ENCODE measurements at places on chromosomes 2 and 18.

DNA sequence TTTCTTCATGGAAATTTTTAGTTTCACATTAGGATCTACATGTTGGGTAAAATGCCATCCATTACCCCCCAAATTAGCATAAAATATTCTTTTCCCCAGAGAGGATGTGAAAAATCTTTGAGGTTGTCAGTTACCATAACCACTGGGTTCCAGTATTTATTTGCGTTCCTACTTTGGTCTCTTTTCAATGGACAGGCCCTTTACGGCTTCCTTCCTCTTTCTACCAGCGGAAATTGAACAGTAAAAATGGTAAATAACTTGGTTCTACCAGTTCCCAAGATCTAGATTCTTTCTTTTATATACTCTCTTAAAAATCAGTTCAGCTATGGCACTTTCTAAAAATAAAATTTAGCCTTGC, 169.2 kb upstream of the APCDD1 start:
- no peak for DNase-seq

- peak; percentile 72 for DNase-seq
Observed at GRCh38 chr2:158457826-158458616, 1.3 kb downstream of the PKP4 start.

- DNase-seq = no peak
Observed at GRCh38 chr2:25521665-25522387, 151.6 kb downstream of the DTNB start.

- no peak for DNase-seq
Observed at GRCh38 chr2:15155959-15156574, 405.1 kb downstream of the NBAS start.

DNA sequence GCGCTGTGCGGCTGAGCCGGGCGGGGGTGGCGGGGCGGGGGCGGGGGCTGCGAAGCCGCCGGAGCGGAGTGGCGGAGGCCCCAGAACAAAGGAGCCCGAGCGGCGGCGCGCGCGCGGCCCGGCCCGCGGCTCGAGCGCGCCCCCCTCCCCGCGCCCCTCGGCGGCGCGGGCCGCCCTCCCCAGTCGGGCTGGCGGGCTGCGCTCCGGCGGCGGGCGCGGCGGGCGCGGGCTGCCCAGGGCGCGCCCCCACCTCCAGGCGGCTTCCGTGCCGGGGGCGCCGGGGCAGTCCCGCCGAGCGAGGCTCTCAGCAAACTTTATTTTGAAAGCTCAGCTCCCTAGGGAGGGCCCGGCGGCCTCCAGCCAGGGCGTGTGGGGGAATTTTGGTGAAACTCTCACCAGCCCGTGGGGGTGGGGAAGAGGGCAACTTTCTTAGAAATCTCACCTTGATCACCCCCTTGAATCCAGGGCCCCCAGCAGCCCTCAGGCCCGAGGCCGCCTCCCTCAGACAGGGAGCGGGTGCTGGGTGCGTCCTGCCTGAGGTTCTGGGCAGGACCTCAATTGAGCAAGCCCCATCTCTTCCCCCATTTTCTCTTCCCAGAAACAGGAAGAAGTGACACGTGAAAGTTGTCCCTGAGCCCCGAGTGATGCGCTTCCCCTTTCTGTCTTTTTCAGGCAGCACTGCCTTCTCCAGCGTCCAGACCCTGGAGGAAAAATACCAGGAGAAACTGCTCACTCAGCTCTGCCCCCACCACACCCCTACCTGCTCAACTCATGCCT, 786 bp downstream of the TET3 start:
- DNase-seq = peak; percentile 74

GRCh38 chr2:179987916-179988315, 19.2 kb downstream of the CWC22 start:
- no peak for DNase-seq

DNA sequence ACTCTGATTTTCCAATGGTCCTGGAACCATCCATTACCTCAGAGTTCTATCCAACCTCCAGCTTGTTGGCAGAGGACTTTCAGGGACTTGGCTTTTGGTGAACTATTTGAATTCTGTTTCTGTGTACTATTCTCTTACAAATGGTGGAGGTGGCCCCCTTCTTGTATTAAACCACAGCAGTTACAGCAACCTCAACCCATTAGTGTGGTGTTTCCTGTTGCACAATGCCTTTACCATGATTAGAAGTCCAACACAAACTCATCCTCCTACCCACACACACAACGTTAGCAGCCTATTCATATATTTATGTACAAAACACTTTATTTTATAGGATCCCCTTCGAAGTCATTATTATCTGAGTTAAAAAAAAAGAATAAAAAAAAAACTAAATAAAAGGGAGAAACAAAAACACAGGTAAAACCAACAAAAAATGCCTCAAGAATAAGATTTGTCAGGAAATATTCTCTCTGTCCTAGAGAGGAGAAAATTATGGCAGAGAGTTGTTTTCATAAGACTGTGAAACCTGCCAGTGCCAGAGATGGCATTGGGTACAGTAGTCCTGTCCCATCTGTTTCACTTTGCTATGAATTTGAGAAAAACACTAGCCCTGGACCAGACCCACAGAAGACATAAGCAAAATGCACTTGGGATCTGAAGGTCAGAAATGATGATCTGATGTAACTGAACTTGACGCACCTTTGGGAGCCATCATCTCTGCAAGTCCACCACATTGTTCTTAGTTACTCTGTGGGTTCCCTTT, 1896.0 kb upstream of the PIK3C3 start:
- no peak for DNase-seq

- no peak for DNase-seq
Observed at GRCh38 chr2:214630402-214631045, 179.0 kb downstream of the BARD1 start.

- DNase-seq = no peak
Observed at GRCh38 chr2:2763351-2764000, 432.4 kb upstream of the MYT1L start.

DNA sequence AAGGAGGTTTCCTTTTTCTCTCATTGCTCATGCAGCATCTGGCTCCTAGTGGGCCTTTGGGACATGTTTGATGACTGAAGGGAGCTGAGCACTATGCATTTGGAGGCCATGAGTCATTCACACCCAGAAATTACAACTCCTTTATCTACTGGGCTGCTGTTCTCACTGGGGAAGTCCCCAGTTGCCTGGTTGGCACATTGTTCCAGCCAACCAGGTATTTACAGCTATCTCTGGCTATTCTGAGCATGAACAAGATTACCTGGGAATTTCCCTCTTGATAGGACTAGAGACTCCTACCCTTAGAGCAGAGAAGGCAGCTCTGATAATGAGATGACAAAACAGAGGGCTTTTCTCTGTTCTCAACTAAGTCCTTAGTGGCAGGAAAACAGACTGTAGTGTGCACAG, 206.5 kb downstream of the SETBP1 start:
- DNase-seq = no peak

DNA sequence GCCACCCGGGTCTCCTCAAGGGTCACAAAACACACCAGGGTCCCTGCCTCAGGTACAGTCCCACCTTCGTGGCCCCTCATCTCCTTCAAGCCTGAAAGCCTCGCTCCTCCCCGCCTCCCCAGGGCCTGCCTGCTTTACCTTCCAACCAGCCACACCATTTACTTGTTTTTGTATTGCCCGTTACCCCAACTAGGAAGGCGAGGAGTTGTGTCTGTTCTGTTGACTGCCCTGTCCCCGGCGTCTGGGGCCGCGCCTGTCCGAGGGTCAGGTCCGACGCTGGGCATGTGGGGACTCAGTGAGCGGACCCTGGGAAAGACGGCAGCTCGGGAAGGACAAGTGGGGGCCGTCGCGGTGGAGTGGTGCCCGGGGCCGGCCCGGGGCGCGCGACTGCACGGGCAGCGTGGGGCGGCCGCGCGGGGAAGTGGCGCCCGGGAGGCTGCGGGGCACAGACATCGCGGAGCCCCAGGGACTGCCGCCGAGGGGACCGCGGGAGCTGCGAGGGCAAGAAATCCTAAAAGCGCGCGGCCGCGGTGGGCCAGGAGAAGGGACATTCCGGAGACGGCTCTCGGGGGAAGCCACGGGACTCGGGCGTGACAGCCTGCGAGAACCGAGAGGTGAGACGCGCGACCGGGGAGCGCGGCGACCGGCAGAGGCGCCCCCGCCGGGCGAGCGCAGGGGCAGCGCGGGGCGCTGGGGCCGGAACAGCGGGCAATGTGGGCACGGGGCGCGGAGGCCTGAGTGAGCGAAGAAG, 797 bp upstream of the GRHL1 start:
- DNase-seq = peak; percentile 70

- DNase-seq = no peak
Observed at GRCh38 chr2:148999451-148999921, 39.0 kb upstream of the LYPD6B start.

DNA sequence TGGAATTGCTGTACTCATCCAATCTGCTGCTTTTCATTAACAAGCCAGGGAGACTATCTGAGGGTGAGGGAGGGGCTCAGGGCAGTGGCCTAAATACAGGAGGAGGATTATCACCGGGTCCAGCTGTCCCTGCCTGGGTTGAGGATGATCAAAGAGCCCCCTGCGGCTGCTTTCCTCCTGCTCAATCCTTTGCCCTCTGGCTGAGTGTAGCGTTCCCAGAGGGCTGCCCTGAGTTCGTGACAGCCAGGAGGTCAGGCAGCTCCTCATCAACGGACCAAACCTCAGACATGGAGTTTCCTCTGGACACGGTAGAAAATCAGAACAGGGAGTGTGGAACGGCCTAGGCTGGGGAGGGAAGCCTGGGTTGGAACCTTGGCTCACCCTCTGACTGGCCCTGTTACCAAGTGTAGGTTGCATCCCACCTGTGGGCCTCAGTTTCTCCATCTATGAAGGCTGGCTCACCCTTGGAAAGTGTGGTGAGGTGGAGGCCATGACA, 23.5 kb downstream of the CIB4 start:
- peak; percentile 23 for DNase-seq

DNA sequence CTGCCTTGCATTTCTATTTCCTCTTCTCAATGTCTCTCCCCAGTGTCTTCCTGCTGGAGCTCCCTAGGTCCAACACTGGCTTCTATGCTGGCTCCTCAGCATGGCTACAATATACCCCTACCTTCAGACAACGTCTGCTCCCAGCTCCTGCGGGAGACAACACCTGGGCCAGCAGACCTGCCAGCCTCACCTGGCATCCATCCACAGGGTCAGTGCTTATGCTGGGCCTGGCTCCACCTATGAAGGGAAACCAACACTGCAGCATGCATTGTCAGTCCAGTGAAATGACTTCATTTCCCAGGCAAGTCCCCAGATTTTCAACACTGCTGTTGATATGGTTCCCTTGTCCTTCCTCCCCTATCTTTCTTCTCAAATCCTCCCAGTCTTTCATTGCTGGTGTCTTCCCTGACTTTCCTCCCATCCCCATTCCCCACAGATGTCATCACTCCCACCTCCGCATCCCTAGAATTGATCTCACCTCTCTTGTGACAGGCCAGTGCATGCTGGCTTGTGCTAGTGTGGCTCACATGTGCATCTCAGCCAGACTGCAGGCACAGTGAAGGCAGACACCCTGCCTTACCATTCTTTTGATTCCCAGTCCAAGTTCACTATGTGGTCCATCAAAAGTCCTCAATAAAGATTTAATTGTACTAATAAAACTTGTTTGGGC, 98.0 kb downstream of the MYO5B start:
- no peak for DNase-seq

DNA sequence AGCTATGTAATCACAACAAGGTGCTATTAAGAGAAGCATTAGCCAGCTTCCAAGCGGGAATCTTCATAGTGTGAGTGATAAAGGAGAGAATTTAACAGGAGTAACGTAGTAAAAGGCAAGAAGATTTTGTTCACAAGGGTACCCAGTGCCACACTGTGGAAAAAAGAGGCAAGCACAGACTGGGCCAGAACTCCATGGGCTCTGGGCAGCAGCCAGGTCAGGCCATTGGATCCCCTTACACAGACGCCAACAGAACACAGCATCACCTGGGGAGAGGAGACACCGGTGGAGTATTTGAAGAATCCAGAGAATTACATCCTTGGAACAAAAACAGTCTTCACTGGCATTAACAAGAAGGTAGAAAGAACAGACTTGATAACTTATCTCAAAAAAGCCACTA, 21.2 kb downstream of the AMER3 start:
- no peak for DNase-seq

- DNase-seq = no peak
Observed at GRCh38 chr2:37224063-37224462, 7.3 kb downstream of the CEBPZ start.

GRCh38 chr2:150594299-150594698, 106.8 kb upstream of the RND3 start:
- DNase-seq = no peak

- no peak for DNase-seq
Observed at GRCh38 chr2:199085261-199085660, 372.5 kb downstream of the SATB2 start.

DNA sequence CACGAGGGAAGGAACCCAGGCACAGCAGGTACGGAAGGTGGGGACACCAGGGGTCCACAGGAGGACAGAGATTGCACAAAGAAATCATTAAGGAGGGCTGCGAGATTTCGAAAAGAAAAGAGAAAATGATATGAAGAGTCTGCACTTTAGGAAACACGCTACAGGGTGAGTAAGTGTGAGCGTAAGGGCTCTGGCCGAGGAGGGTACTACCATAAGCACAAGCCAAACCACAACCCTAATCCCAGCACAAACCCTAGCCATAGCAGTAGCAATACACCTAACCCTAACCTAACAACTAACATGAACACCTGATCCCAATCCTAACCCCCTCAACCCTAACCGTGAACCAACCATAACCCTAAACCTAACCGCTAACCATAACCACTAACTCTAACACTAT, 104.0 kb downstream of the ZNF516 start:
- no peak for DNase-seq

DNA sequence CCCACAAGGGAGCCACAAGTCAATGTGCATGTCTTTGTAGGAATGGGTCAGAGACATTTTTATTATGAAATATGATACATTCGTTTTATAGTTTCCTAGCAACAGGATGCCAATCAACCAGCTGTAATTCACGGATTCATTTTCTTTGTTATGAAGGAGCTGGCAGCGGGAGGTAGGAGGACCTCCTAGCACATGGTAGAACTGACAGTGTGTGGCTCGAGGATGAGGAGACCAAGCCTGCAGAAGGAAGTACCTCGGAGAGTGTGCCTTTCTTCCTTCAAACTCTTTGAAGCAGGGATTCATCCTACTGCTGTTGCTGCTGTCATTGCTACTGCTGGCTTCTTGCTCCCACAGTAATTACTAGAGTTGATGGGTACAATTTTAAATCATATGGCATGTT, 504.8 kb upstream of the KLHL29 start:
- no peak for DNase-seq
